IMR-90 (cell line): ENCODE measurements at places on chromosomes 5 and 9.

- no peak for DNase-seq
Measured at GRCh38 chr9:92188969-92189781, 74.0 kb upstream of the SPTLC1 start.

- DNase-seq: no peak
Measured at GRCh38 chr9:88049677-88050307, 75.5 kb upstream of the CDK20 start.

DNA sequence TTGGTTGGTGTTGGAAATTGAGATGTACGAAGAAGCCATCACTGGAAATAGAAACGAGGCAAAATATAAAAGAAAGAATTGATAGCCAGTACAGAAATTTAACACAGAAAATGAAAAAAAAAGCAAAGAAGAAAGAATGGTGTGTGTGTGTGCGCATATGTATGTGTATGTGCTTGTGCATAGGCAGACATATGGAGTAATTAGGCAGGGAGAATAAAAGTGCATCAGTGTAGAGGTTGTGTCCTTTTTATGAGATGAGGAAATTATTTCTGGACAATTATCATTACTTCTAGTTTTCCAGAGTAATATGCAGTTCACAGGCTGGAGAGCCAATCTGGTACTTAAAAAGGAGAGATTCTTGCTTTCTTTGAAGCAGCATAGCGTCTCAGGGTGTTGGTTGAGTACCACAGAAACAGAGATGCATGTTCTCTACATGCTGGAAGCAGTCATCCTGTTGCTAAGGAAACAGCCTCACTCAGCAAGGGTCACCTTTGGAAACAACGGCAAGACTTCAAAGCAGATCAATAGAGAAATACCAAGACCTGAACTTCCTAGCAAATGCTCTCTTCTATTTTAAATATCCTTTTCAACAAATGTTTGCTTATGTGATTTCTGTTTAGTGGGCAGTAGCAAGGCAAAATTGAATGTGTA is 172.7 kb downstream of the TAF11L14 start:
- DNase-seq: no peak

- DNase-seq: no peak
Measured at GRCh38 chr5:179762079-179762780, 29.6 kb downstream of the MAML1 start.

- no peak for DNase-seq
Measured at GRCh38 chr5:145220481-145220880, 614.7 kb downstream of the PRELID2 start.

- no peak for DNase-seq
Measured at GRCh38 chr5:97049175-97049574, 93.2 kb downstream of the LIX1 start.

DNA sequence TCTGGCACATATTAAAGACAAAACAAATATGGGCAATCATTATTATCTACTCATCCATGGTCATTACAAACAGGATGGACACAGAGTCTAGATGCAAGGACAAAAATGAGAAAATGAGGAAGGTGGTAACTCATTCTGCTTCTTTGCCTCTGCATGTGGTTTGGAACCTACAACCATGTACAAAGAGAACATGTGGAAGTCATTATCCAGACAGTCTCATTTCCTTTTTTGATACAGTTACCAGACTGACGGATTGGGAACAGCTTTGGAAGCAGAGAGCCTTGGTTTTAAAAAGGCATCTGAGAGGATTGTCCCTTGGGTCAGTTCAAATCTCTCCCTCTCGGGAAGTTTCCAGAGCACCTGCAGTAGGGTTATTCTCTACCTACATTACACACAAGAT is 433.4 kb upstream of the TNC start:
- DNase-seq: peak; percentile 17

DNA sequence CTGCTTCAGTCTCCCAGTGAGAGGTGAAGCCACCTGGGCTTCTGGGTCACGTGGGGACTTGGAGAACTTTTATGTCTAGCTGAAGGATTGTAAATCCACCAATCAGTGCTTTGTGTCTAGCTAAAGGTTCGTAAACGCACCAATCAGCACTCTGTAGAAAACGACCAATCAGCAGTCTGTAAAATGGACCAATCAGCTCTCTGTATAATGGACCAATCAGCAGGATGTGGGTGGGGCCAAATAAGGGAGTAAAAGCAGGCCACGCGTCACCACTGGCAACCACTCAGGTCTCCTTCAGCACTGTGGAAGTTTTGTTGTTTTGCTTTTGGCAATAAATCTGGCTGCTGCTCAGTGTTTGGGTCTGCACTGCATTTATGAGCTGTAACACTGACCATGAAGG is 69.1 kb upstream of the NREP start:
- no peak for DNase-seq

DNA sequence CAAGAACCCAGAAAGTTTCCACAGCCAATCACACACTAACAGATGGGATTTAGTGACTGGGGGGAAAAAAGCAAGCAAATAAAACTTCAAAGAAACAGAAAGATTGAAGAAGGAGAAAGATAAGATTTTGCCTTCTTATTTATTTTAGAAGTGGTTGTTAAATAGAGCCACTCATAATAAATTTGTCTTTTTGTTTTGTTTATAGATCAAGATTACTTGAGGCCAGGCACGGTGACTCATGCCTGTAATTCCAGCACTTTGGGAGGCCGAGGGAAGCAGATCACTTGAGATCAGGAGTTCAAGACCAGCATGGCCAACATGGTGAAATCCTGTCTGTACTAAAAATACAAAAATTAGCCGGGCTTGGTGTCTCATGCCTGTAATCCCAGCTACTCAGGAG is 94.9 kb upstream of the RANBP3L start:
- DNase-seq: peak; percentile 26

DNA sequence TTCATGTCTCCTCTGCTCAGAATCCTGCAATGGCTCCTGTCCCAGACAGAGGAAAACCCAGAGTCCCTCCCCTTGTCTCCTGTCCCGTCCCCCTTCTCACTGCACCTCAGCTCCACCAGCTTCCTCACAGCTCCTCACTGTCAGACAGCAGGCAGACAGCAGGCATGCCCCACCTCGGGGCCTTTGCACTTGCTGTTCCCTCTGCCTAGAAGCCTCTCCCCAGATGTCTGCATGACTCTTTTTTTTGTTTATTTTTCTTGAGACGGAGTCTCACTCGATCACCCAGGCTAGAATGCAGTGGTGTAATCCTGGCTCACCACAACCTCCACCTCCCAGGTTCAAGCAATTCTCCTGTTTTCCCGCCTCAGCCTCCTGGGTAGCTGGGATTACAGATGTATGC is 8.8 kb upstream of the SLC6A7 start:
- DNase-seq: peak; percentile 85

DNA sequence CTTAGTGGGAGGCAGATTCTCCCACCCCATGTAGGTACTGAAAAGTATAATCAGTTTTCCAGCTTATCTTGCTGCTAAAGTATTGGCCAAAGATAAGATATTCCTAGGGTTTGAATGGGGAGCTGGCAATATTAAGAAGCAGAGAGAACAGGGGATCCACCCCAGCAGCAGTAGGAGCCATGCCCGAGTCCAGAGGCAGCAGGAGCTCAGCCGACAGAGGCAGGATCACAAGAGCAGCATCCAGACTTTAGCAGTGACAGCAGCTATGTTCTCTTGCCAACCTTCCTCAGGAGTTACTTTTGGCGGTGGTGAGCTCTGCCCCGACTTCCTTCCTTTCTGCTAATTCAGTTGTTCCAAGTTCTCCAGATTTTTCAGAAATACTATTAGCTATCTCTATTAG is 224.5 kb downstream of the GADD45G start:
- DNase-seq: no peak

DNA sequence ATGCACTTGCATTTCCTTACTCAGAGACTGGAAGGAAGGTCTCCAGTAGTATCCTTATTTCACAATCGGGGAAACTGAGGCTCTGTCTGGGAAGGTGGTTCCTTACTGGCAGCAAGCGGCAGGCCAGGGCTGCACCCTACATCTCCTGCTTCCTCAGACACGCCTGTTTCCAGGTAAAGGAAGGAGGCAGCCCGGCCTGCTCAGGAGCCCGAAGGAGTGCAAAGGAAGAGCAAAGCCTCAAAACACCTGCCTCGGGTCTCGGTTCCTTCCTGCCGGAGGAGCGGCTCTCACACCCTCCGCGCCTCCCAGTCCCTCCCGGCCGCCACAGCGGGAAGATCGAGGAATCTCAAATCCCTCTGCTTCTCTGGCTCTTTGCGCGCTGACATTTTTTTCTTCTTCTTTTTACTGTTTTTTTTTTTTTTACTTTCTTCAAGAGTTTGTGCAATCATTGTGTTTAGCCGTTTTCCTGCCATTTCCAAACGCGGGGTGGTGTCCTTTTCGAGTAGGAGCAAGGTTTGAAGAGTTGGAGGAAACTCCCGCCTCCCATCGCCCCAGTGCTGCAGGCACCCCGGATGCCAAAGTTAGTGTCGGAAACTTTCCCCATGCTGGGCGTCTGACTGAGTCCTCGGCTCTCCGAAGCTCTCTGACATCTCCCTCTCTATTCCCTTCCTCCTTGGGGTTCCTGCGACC is 1.0 kb downstream of the GGTA1 start:
- peak; percentile 42 for DNase-seq

DNA sequence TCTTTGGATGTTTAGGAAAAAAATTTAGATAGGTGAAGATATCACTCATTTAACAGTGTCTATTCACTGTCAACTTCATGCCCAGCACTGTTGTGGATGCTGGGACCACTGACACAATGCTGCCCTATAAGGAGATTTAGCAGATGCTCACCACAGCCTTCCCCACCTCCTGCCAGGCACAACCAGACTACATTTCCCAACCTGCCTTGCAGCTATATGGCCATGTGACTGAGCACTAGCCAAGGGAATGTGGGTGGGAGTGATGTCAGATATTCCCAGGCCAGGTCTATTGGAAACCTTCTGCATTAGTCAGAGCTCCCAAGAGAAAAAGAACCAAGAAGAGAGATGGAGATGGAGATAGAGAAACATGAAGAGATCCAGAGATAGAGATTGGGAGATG is 302.6 kb upstream of the TAS2R1 start:
- DNase-seq: peak; percentile 81

- DNase-seq: no peak
Measured at GRCh38 chr9:112007575-112008240, 111.1 kb downstream of the UGCG start.

- peak; percentile 49 for DNase-seq
Measured at GRCh38 chr5:77777281-77777892, 1.2 kb upstream of the TBCA start.

GRCh38 chr5:151318850-151319732 is 15.5 kb upstream of the SLC36A3 start:
- peak; percentile 2 for DNase-seq

DNA sequence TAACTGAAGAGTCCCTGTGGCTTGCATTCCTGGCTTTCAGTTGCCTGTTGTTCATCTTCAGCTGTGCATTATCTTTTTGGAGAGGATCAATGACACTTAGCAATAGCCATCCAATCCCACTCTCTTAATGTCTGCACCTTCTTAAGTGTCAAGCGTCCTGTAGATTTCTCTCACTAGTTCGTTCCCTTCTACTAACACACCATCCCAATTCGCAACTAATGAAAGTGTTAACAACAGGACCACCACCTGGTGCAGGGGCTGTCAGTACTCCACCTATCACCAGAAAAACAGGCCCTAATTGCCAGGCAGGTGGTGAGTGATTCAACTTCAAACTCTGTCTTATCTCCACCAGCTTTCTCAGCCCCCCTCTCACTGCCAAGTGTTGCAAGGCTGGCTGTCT is 169.4 kb upstream of the EFNA5 start:
- DNase-seq: no peak

DNA sequence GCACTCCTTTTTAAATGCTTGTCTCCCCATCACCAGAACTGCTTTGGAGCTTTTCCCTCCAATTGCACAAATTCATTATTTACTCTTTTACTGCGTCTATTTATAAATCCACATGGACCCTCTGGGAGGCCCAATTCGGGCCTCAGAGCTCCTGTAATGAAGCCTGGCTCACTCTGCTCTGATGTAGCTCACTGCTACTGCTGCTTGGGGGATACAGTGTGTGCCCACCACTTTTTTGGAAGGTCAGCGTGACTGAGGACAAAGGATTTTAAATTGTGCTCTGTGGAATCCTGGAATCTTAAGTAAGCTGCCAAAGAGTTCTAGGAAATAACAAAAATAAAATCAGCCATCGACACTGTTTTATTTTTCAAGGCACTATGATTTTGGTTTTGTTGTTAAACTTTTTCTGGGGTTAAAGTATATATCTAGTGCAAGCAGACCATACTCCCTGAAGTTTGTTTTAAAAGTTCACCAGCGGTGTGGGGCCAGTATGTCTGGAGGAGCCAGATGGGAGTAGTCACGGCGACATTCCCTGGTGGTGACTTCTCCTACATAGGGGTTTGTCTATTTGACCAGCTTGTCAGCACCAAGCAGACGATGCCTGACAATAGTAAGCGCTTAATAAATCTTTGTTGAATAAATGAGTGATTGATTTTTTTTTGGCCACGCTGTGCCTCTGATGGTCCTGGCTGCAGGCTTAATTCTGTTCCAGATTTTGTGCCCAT is 142.8 kb downstream of the TMEM38B start:
- DNase-seq: no peak

GRCh38 chr9:77833561-77834429 is 185.7 kb upstream of the GNA14 start:
- DNase-seq: no peak

DNA sequence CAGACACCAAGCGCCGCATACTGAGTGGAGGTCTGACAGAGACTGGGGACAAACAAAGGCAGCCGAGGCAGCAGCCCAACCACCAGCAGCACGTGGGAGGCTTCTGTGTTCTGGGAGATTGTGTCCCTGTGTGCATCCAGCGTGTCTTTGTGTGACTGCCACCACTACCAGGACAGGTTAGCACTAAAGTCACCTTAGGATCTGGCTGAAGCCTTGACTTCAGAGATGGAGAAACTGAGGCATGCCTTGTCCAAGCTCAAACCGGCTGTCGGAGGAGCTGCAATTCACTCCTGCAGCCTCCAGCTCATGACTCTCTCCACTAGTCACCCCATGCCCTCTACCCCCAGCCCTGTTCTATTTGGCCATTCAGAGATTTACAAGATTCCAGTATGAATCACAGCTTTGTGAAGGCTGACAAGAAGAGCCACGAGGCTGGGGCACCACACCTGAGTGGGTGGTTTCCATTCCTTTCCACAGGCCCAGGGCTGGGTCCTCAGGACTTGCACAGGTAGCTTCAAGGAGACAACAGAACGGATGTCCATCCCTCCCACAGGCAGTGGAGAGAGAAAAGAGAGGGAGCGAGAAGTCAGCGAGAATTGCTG is 69.3 kb downstream of the SHB start:
- DNase-seq: peak; percentile 61

- DNase-seq: no peak
Measured at GRCh38 chr5:135592312-135593045, 13.7 kb upstream of the CXCL14 start.

- no peak for DNase-seq
Measured at GRCh38 chr5:177396078-177396477, 4.4 kb downstream of the PFN3 start.

GRCh38 chr5:8601831-8602354 is 732.9 kb downstream of the MTRR start:
- DNase-seq: peak; percentile 13

DNA sequence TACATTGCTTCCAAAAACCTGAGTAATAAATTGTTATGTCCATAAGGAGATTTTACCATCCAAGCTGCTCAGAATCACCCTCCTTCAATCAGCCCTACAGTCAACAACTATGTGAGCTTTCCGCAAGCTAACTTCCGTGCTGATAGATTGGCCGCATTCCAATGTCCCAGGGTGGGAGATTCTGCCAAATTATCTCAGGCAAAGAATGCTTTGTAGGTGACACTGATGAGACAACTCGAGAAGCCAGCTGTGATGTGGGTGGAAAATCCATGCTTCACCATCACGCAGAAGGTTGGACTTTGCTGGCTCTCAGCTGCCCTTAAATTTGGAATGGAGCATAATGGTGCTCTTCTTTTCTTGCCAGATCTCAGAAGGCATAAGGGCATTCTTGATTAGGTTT is 44.9 kb upstream of the HCN1 start:
- no peak for DNase-seq
